ENCODE measurements at places on chromosomes 11 and 22.

DNA sequence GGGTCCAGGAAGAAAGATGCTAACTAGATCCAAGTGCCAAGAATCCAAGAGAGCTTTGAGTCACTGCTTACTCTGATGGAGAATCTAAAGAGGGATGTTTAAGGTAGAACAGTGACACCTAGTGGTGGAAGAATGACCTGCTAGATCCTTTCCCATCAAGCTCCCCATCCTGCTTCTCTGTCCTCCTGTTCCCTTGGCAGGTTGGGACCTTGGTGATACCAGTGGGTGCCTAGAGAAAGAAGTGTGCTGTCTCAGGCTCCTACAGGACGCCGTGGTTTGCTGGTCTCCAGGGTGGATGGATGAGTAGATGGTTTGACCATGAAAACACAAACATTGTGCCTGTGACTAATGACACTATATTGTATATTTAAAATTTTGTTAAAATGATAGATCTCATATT lies 383.7 kb downstream of the TMEM135 start:
- DNase-seq = no peak

- no peak for DNase-seq
These were observed 154.5 kb downstream of the CRYBB2 start for GRCh38 chr22:25373961-25374360.

- no peak for DNase-seq
These were observed 14.0 kb upstream of the ACR start for GRCh38 chr22:50723991-50724390.

DNA sequence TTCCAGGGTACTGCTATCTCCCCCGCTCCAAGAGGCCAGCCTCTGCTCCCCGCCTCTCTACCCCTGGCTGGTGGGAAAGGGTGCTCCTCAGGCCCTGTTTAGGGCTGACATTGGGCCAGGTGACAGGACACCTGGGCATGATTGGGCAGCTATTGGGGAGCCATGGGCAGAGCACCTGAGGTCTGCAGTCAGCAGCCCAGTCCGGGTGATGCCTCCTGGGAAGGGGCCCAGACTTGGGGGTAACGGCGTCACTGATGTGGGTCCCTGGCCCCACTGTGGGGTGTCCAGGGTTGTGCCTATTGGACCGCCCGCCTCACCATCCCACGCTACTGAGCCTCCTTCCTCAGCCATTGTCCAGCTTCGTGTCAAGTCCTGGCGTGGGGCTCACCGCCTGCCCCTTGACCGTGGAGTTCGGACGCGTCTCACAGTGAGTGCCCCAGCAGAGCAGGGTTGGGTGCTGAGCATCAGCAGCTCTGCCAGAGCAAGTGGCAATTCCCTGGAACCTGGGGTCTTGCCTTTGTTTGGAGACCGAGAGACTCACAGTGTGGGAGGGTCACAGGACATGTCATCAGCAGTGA lies 2.8 kb upstream of the GATD1 start:
- DNase-seq = no peak

- DNase-seq = no peak
These were observed 9.9 kb downstream of the STK33 start for GRCh38 chr11:8584082-8584481.

GRCh38 chr11:45518833-45519535 lies 146.4 kb downstream of the CHST1 start:
- DNase-seq = no peak

- DNase-seq = peak; percentile 26
These were observed 113.5 kb downstream of the SLC1A2 start for GRCh38 chr11:35305670-35306382.

DNA sequence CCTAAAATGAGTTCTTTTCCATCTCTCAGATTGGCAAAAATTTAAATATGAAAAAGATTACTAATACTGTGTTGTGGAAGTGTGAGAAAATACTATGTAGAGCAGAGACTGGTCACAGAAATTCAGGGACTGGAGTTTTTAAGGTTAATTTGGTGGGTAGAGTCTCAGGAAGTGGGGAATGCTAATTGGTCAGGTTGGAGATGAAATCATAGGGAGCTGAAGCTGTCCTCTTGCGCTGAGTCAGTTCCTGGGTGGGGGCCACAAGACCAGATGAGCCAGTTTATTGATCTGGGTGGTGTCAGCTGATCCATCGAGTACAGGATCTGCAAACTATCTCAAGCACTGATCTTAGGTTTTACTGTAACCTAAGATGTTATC lies 29.4 kb upstream of the TMEM86A start:
- no peak for DNase-seq

- no peak for DNase-seq
These were observed 25.5 kb downstream of the OR10A6 start for GRCh38 chr11:7905549-7905948.

DNA sequence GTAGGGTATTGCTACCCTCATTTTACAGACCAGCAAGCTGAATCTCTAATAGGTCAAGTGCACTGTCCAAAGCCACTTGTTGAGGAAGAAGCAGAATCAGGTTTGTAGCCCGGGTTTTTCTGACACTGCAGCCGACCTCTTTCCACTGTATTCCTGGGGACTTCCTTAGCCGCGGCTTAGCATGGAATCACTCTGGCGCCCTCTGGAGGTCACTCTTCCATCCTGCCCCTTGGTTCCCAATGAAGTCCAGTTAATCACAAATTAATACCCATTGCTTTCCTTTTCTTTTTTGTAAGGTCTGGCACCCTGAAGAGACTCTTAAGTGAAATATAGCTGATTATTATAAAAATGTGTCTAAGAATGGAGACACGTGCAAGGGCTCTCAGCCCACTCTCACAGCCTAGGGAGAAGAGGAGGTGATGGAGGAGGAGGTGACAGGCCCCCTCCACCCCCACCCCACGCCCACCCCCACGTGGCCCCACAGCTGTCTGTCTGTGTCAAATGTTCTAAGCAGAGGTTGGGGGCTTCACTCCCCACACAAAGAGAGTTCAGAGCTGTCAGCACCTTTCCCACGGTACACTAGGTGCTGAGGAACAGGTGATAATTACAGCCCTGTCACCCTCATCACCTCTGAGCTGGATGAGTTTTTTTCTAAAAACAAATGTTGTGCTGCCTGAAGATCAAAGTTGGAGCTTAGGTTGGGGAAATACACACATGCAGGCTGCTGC lies 57.7 kb upstream of the DRD2 start:
- DNase-seq = peak; percentile 29

DNA sequence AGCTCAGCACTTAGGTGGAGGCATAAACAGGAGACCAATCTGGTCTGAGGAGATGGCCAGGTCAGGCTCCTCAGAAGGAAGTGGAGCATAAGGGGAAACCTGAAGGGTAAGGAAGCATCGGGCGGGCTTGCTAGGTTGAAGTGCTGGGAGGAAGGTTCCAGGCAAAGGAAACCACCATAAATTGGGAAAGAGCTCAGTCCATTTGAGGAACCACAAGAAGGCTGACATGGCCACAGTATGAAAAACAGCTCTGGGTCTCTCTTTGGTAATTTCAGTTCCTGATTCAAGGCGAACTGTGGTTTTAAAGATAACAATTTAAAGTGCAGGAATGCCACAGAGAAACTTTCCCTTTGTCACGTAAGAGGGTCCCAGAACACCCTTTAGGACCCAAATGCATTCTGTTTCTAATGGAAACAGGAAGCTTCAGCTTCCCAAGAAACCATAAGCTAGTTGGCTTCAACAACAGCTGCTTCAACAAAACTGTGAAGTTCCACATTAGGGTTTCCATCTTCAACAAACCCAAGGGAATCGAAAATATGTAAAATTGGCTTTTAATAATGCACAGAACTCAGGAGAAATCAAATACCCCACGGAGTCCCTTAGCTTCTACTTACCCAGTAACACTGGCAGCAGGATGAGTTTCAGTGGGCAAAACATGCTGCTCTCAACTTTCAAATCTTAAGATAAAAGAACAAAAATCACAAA lies 10.4 kb downstream of the JAML start:
- no peak for DNase-seq

GRCh38 chr11:69876013-69876412 lies 56.8 kb upstream of the FGF3 start:
- DNase-seq = no peak

DNA sequence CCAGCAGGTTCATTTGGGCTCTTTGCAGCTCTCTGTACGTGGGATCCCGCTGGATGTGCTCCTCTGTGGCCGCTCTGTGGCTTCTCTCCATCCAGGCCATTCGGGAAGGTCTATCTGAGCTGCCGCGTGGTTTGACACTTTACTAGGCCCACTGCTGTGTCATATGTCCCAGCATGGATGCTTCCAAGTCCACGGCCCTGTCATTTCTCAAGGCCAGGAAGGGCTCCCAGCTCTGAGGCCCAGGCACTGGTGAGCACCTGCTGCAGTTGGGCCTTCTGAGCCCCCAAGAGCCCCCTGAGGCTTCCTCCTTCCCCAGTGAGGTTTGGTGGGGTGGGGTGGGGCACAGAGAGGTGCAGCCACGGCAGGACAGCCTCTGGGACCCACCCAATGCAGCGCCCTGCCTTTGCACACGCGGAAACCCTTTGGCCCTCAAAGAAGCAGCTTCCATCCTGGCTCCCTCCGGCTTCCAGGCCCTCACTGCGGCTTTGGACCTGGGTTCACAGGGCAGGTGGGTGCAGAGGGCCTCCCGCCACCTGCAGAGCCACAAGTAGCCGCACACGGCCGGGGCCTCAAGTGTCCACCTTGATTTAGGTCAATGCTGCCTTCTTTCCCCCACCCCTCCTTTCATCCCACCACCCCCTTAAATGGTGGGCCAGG lies 44.5 kb upstream of the FGF3 start:
- DNase-seq = no peak

- no peak for DNase-seq
These were observed 6.0 kb downstream of the SYCE3 start for GRCh38 chr22:50556703-50557102.

- no peak for DNase-seq
These were observed 51.0 kb upstream of the SC5D start for GRCh38 chr11:121241343-121242211.

DNA sequence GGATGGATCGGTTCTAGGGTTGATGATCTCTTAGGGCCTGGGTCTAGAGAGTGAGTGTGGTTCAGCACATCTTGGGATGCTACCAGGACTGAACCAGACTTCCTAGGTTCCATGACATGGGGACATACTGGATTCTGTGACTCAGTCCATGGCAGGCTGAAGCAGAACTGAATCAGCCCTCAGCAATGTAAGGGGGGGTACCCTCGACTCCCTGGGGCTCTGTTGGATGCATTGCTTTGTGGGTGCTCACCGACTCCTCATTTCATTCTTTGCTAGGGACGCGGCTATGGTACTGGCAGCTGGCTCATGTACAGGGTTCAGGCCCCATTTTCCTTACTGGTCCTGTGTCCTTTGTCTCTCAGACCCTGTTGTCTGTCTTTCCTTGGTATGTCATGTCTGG lies 733 bp upstream of the GRAMD1B start:
- no peak for DNase-seq

GRCh38 chr11:122572592-122572991 lies 82.9 kb upstream of the UBASH3B start:
- no peak for DNase-seq

DNA sequence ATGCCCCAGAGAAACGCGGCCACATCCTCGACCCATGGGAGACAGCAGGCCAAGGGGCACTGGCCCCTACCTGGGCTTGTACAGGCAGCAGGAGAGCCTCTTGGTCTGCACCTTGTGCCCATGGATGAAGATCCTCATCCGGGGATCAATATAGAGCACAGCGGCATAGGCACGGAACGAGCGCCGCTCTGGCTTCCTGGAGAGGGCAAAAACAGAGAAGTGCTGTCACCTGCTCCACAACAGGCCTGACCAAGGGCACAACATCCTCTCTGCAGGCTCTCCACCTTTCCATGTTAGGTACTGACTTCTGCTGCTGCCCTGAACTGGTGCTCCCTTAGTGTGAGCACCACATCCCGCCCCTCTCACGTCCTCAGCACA lies 27.2 kb downstream of the MORC2 start:
- peak; percentile 31 for DNase-seq

GRCh38 chr11:130514316-130514715 lies 65.9 kb downstream of the ADAMTS15 start:
- no peak for DNase-seq

- DNase-seq = no peak
These were observed 18.3 kb downstream of the ATG16L2 start for GRCh38 chr11:72832301-72833082.

DNA sequence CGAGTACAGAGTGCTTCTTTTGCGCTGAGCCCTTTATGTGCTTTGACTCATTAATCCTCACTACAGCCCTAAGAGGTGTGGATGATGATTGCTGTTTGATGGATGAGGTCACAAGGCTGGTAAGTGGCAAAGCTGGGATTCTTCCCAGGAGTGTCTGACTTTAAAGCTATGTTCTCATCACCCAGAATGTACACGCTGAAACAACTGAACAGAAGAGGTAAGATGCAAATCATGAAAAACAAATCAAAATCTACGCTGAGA lies 37.7 kb upstream of the CREB3L1 start:
- no peak for DNase-seq

GRCh38 chr22:37982938-37983859 lies 1.2 kb downstream of the SOX10 start:
- no peak for DNase-seq

GRCh38 chr11:126310992-126311310 lies 7.1 kb downstream of the DCPS start:
- DNase-seq = no peak

GRCh38 chr11:8092587-8093424 lies 11.8 kb downstream of the TUB start:
- peak; percentile 28 for DNase-seq

DNA sequence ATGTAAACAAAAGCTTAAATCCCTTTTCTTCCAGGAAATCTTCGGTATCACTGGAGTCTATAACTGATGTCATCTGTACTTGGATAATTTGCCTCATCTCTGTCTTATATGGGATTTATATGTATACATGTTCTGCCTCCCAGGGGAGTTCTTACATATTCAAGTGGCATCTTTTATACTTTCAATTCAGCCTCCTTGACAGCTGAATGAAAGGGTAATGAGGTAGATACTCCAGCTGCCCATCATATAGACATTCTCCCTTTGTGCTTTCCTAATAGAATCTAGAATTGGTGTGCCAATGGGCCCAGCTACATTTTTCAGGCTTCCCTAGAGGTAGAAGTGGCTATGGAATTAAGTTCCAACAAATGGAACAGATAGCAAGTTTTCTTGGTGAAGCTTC lies 223.8 kb downstream of the LRRC4C start:
- DNase-seq = no peak
